Thymus (tissue), 14 donors: ENCODE measurements at places on chromosomes 5 and 9.

- no peak overlapping the region for H3K27ac ChIP-seq
- no peaks in the 10 kb centered on the region for H3K4me1 ChIP-seq
- H3K36me3 ChIP-seq, result no peaks in the 10 kb centered on the region
Measured at GRCh38 chr9:17863213-17863883, 284.5 kb downstream of the SH3GL2 start.

DNA sequence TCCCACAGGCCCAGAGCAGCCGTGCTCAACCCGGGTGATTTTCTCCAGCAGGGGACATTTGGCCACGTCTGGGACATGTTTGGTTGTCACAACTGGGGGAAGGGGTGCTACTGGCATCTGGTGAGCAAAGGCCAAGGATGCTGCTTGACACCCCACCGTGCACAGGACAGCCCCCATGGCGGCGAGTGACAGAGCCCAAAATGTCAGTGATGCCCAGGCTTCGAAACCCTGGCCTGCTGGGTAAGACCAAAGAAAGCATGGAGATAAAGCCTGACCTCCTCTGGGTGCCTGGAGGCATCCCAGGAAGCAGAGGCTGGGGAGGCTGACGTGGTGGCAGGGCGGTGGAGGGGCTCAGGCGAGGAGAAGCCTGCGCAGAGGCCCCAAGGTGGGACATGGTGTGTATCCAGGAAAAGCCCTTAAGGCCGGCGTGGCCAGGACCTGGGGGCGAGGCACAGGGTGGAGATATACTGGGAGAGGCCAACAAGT is 66.4 kb downstream of the ZNF354C start:
- no peak overlapping the region for H3K4me3 ChIP-seq
- H3K4me1 ChIP-seq, result no peaks in the 10 kb centered on the region
- H3K36me3 ChIP-seq, result no peaks in the 10 kb centered on the region

DNA sequence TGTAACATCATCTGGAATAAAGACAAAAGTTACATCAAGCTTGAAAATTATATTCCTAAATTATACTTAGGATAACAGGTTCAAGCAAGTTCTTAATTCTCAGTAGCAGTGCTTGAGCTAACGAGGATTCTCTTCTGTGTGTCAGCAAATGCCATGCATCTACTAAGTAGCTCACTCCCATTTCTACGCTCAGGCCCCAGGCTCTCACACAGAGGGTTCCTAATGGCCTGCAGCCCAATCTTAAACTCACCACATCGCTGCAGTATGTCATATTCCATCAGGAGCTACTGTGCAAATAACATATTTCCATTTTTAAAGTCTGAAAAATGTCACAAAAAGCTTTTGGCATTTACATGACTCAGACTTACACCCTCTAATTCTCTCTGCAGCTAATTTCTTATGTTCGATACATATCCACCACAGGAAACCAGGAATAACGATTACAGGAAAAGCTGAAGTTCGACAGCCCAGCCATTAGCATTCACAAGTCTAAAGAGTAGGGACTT is 474.8 kb downstream of the EFNA5 start:
- no peak for DNase-seq
- no peaks in the 10 kb centered on the region for H3K4me1 ChIP-seq
- H3K36me3 ChIP-seq, result no peaks in the 10 kb centered on the region
- no peaks in the 10 kb centered on the region for H3K27me3 ChIP-seq

GRCh38 chr5:98105681-98106080 is 667.8 kb upstream of the RGMB start:
- no peaks in the 10 kb centered on the region for H3K36me3 ChIP-seq
- H3K27me3 ChIP-seq, result no peaks in the 10 kb centered on the region
- H3K4me3 ChIP-seq, result no peak overlapping the region
- no peak overlapping the region for H3K27ac ChIP-seq
- DNase-seq, result no peak
- H3K4me1 ChIP-seq, result no peaks in the 10 kb centered on the region

DNA sequence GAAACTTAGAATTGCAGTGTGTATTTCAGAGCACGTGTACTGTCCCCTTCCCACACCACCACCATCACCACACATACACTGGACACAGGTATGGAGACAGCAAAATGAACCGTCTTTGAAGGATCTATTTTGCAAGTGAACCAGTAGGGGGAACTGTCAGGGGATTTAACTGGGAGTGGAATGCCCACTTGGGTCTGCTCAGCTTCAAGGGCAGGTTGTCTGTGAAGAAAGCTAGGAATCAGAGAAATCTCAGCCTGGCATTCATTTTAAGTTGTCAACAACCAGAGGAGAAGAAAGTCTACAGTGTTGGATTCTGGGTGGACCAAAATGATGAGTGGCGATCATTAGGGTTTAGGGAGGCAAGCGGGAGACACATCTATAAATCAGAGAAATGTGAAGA is 147.0 kb downstream of the DCP2 start:
- DNase-seq, result no peak
- H3K4me3 ChIP-seq, result no peak overlapping the region
- peaks cover 5% of the 10 kb centered on the region for H3K4me1 ChIP-seq
- no peaks in the 10 kb centered on the region for H3K27me3 ChIP-seq
- H3K27ac ChIP-seq, result no peak overlapping the region

DNA sequence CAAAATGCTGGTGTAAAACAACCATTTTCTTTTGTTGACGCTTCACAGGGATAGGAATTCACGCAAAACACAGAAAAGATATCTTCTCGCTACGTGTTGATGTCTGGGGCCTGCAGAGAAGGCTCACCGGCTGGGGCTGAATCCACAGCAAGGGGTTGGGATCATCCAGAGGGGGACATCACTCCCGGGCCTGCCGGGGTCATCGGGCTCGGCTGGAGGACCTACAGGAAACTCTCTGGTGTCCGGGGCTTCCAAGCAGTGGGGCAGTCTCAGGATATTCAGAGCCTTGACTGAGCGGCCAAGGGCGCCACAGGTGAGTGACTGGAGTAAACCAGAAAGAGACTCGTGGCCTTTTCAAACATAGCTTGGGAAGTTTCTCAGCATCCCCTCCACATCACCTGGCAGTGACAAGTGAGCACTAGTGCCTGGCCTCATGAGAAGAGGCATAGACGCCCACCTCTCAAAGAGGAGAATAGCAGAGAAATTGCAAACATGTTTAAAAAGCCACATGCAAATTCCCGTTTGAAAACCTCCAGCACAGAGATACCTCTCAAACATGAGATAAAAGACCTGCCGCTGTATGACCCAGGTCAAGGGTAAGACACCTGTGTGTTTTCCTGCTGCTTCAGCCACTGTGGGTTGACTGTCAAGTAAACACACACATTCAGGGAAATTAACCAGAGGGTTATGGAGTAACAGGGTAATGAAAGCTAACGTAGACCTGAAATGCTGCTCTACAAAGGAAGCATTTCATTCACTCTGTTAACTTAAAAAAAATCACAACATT is 50.8 kb upstream of the SIMC1 start:
- no peaks in the 10 kb centered on the region for H3K36me3 ChIP-seq
- H3K27ac ChIP-seq, result no peak overlapping the region
- no peak for DNase-seq
- H3K27me3 ChIP-seq, result no peaks in the 10 kb centered on the region
- H3K4me1 ChIP-seq, result no peaks in the 10 kb centered on the region
